Right kidney (tissue), 9 donors: ENCODE measurements at places on chromosomes 6 and 20.

DNA sequence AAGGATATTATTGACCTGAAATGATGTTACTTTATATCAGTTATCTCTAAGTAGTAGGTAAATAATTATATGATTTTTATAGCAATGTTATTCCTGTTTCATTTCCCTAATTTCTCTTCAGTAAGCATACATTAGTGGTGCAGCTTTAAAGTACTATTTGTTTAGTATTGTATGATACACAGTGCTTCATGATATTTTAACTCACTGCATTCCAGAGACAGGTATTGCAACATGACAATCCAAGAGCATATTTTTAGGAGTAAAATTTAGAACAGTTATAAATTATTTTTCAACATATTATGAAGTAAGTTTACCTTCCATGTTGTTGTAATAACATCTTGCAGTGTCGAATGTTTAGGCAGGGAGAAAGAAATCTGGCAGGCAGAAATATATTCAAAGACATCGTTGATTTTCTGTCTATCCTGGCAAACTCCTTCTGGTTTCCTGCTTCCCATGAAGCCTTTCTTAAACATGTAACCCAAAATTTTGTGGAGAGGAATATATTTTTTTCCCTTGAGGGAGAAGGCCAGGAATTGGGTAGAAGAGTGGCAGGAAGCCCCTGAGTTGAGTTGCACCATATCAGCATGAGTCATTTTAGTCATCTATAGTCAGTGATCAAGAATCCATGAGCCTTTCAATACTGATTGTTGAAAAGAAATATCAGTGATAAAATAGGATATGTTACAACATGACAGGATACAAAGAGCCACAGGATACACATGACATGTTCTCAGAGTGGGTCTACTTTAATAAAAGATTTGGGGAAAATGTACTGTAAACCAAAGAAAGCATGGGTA, 29.0 kb upstream of the PTCHD4 start:
- DNase-seq: no peak

GRCh38 chr6:134435814-134436280, 117.9 kb upstream of the SGK1 start:
- DNase-seq: no peak

GRCh38 chr6:35673755-35674154, 15.0 kb downstream of the FKBP5 start:
- no peak for DNase-seq

GRCh38 chr6:169501777-169502313, 200.0 kb downstream of the WDR27 start:
- DNase-seq: no peak

GRCh38 chr20:3741836-3742458, 9.5 kb downstream of the HSPA12B start:
- no peak for DNase-seq

GRCh38 chr6:118921084-118921483, 13.9 kb downstream of the MCM9 start:
- DNase-seq: no peak

DNA sequence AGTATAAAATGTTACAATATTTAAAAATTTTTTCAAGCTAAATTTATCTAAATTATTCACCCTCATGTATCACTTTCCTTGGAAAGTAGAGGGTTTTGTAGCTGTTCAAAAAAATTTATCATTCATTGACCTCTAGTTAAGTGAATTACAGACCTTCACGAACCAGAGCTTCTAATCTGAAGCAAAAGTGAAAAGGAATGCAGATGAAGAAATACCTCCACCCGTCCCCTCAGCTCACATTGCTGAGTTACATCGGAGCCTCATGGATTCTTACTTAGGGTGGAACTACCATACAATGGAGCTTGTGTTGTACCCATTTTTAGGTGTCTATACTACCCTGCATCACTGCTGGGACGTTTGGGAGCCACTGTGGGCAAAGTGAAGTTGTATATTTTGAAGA, 146.2 kb upstream of the NEDD9 start:
- DNase-seq: no peak

GRCh38 chr6:31874836-31875572, 3.8 kb downstream of the SLC44A4 start:
- no peak for DNase-seq

- DNase-seq: peak; percentile 46
Observed at GRCh38 chr6:43779852-43780236, 9.8 kb downstream of the VEGFA start.

DNA sequence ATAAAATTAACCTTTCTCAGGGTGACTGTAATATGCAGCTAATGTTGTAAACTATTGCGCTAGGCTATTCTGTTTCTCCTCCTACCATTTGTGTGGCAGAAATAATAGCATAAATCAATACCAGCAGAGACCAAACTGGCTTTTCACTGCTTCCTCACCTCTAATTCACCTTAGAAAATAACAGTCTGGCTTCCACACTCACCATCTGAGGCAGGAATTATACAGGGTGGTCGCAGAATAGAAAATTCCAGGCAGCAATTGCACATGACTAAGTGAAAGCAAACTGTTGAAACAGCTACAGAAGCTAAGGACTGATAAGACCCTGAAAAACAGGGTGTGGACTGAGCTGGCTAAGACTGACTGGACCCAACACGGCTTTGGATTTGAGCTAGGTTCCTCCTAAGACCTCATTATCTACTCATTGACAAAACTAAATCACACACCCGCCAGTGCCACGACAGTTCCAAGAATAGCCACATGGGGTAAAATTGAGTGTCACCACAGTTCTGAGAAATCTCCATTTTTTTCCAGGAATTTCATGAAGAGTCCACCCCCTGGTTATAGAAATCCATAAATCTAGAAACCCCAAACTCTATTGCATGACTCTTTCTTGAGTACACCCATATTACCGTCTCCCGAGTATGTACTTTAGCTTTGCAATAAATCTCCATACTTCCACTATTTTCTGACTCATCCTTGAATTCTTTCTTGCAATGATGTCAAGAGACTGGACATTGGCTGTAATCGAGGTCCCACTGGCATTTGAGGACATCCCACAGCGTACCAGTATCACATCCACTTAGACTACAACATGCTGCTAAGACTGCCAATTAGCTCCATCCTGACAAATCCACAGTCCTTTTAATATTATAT, 60.9 kb upstream of the KCNQ5 start:
- DNase-seq: no peak

DNA sequence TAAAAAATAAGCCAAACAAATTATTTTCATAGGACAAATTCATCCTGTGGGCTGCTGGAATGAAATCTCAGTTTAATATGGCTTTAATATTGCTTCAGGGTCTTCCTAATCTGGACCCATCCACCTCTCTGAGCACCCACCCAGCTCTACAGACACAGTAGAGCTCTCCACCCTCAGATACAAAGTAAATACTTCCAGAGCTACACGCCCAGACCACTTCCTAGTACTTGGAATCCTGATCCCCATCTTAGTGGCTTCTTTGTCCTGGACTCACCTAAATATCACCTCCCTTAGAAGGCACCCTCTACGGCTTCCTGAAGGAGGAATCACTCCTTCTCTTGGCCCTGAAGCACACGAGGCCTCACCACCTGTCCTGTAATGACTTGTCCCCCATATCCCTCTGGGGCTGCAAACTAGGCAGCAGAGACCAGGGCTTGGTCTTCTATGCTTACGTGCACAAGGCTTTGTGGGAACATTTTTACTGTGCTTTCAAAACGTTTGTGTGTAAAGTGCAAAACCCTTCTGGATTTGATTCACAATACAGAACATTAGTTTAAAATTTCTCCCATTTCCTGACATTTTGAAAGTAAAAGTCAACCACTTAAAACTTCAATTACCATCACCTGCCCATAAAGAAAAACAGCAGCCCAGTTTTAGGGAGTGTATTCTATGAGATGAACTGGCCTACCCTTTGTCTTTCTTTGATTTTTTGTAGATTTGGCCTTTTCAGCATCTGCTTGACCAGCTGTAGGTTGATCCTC, 2.4 kb downstream of the CTCFL start:
- no peak for DNase-seq

DNA sequence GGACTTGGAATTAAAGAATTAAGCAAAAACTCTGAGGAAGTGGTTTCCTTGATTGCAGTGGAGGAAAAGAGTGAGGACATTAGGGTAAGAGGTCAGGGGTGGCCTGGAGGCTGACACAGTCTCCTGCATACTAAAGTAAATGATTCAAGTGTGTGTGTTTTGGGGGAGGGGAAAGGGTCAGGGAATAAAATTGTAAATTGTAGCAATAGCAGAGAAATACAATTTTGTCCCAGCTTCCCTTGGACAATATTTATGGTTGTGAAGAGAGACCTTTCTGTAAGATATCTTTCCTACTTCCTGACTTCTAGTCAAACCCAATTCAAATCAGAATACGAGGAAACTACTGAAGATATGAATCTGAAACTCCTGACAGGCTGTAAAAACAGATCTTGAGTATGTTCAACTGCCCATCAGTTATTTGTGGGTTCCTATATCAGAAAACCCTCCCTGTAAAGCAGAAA, 143.4 kb upstream of the HMGN3 start:
- DNase-seq: peak; percentile 42

DNA sequence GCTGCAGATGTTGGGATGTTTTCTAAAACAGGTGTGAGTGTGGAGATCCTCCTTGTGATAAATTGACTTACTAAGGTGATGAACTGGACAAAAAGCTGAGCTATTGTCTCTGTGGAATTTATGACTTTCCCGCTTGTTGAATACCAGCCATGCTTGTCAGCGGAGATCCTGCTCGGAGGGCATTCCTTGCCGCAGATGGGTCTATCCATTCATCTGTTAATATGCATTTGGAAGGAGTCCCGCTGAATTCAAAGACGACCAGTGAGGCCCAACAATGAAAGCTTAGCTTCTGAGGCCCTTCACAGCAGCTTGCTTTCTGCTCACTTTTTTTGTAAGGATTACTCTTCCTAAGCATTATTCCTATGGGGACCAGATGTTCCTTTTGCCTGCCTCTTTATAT, 124.9 kb downstream of the TIAM2 start:
- no peak for DNase-seq

GRCh38 chr20:23083553-23084220, 2.4 kb downstream of the CD93 start:
- no peak for DNase-seq

GRCh38 chr6:33856655-33857054, 52.9 kb upstream of the MLN start:
- no peak for DNase-seq

GRCh38 chr6:144284478-144284782, 705 bp upstream of the UTRN start:
- DNase-seq: no peak

DNA sequence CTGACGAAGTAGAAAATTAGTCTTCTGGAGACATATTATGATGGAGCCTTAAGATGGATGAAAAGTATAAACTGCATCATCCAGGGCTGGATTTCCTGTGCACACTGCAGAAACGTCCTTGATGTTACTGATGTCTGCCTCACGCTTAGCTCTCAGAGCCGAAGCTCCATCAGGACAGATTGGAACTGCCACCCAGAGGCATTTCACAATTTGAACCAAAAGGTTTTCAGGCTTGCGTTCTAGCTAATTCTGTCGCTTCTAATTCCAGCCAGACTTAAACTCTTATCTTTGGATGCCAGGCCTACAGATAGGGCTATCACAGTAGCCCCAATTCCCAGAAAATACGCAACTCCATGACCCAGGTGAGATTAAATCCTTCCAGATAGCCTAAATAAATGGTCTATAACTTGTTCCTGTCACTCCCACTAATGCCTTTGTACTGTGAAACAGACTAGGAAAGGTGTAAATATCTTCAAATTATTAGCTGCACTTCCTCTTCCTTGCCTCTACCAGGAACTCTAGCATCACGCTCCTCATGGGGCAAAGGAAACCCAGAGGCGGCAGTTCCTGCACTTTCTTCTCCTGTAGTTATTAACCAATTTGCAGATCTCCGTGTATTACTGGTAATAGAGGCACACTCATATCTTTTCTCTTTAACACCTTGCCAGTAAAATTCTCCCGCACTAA, 634.6 kb downstream of the PRKN start:
- no peak for DNase-seq

DNA sequence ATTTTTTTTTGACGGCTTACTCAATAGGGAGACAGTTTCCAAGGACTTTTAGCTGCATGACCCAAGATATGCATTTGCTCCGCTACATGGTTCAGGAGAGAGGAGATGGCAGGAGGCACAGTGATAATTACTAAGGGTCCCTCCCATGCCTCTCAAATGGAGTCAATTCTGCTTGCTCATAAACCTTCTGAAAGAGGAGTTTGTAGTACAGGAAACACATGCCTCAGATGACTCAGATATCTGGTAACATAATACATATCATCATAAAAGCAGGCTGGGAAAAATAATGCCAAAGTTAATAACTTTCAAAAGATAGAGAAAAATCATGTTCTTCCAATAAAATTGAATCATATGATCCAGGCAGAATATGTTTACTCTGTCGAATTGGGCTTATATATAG, 97.6 kb upstream of the DEFB112 start:
- no peak for DNase-seq

GRCh38 chr6:105755885-105756284, 330.3 kb upstream of the PRDM1 start:
- no peak for DNase-seq

DNA sequence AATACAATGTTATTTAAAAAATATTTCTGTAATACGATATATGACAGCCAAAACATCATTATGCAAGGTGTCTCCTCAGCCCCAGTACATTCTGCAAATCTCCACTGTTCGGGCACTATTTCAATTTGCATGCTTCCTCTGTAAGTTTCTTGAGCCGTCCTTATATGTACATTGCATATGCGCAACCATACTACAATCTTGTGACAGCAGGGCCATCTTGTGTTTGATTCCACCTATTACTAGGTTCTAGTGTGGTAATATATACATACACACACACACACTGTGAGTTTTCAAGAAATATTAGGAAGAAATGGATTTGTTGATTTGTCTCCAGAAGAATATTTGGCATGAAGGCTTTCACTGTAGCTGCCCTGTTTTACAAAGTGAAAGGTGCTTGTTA, 9.8 kb downstream of the LYRM4 start:
- no peak for DNase-seq

- no peak for DNase-seq
Observed at GRCh38 chr6:71126506-71126905, 162.1 kb upstream of the OGFRL1 start.

DNA sequence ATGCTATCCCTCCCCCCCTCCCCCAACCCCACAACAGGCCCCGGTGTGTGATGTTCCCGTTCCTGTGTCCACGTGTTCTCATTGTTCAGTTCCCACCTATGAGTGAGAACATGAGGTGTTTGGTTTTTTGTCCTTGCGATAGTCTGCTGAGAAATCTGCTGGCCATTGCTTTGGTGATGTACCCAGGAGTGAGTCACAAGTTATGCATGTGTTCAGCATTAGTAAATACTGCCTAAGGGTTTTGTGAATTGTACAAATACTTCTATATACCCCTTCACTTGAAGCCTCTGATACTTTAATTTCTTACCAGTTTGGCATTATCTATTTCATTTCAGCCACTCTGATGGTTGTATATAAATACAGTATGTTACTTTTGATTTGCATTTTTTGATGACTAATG, 711.3 kb upstream of the GJE1 start:
- no peak for DNase-seq

DNA sequence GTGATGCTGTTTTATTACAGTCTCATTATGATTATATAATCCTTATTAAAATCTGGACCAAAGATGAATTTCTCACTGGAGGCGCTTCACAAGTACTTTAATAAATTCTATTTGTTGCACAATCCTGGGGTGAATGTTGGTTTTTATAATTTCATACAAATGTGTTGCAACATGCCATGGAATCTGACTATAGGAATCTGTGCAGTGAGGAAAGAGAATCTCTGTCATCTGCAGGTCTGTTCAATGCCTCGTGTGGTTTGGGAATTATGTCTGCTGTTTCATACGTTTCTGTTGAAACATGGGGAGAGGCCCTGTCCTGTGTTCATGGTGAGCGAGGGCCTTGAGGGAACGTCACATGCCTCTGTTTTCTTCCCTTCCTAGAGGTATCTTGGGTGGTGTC, 277.3 kb downstream of the CDH4 start:
- DNase-seq: no peak

GRCh38 chr20:10059006-10059405, 24.2 kb downstream of the ANKEF1 start:
- no peak for DNase-seq
